ENCODE measurements at places on chromosomes 3 and 15.

DNA sequence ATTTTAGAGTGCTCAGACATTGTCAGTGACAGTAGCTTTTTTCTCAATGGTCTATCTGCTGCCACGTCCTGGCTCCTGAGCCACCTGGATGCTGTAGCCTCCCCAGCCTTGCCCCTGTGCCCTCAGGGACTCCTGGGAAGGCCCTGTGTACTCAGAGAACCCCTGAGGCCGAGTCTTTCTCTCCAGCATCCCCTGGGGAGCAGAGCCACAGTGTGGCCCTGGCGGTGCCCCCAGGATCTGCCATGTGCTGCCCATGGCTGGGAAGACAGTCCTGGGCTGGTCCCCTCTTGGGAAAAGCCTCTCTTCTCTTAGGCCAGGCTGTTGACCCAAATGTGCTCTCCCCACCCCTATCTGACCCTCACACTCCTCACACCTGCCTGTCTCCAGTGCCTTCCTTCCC lies 5.0 kb downstream of the MYD88 start:
- DNase-seq = no peak

GRCh38 chr3:643376-643775 lies 446.8 kb downstream of the CHL1 start:
- no peak for DNase-seq

DNA sequence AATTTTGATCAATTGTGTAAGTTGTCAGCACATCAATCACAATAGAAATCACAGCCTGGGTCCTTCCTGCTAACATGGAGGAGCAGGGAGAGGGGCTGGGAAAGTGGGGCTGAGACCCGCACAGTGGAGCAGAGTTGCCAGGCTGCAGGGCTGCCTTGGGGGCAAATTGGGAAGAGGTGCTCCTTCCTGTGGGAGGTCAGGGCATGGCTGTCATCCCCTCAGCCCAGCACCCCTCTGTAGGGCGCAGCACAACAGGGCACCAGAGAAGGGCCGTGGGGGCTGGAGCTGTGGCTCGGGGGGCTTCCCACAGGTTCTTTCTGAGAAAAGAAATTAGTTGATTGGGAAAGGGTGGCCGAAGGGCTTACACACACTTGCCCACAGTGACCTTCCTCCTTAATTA lies 126.3 kb downstream of the NSMCE3 start:
- DNase-seq = no peak

DNA sequence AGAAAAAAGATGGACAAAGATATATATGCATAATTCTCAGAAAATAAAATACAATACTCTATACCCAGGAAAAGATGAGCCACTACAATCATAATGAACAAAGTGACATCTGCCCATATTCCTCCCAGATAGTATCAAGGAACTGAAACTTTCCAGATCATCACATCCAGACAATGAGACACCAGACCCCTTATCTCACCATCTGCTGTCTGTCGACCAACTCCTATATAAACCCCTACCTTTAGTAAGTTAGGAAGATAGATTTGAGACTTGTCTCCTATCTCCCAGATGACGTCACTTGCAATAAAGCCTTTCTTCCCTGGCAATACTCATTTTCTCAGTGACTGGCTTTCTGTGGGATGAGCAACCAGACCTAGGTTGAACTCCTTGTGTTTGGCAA lies 1071.6 kb downstream of the PLOD2 start:
- no peak for DNase-seq

DNA sequence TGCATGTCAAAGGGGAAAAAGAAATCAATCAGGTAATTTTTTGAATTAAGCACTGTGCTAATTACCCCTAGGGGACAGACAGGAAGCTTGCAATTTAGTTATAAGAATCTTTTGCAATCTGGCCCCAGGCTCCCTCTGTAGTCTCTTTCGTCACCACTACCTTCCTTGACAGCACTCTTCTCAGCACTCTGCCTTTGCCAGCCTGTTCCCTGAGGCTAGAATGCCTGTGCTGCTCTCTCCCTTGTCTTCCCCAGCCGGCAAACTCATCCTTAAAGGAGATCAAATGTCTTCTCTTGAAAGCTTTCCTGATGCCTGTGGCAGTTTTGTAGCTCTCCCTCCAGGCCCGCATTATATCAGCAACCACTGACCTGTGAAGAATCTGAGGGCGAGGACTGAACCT lies 32.4 kb upstream of the PRTG start:
- no peak for DNase-seq

- DNase-seq = no peak
Measured at GRCh38 chr15:40182358-40183029, 21.6 kb downstream of the BUB1B start.

Data from stimulated activated CD4-positive, alpha-beta T cell treated with anti-CD3 and anti-CD28 coated beads, Interleukin-4, amount 100 ng/mL, for 1 hour (primary cell).